T47D (cell line): ENCODE measurements at places on chromosomes 5 and 9.

GRCh38 chr5:32165-32564 lies 59.8 kb upstream of the PLEKHG4B start:
- DNase-seq, result no peak

- no peak for DNase-seq
Measured at GRCh38 chr9:130144703-130145102, 27.5 kb upstream of the NCS1 start.

GRCh38 chr9:79360387-79361347 lies 211.1 kb upstream of the TLE4 start:
- DNase-seq, result no peak

DNA sequence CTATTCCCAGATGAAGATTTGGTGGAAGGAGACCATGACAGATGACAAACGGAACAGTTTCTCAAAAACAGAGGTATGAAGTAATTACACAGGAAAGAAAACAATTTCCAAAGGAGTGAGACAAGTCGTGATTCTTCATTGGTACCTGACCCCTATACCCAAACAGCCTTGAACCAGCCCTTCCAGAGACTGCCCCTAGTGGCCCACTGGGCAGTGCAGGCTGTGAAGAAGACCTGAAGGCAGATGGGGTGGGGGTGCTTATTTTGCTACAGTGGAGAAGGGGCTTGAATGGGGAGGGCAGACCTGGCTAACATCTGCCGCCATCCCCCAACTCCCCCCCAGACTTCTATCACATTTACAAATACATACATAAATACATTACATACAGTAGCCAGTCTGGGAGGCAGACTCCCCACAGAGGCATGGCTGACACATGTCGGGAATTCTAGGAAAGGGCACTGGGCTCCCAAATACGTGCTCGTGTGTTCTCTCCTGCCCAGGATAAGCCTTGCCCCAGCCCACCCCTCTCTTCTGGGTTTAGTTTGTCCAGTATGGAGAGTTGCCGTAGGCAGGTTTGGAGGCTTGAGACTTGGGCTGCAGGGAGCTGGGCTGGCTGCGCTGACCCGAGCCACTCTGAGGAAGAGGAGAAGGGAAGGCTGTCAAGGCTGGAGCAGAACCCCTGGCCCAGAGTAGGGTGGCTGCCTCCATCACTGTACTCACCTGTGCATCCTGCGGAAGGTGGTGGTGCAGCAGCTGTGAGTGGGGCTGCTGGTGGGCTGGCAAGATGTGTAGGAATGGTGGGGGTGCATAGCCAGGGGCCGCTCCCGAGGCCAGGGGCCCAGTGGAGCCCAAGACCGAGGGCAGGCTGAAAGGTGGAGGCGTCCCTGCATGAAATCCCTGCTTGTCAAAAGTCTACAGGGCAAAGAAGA lies 105.3 kb downstream of the UBE2R2 start:
- DNase-seq, result no peak

GRCh38 chr9:99076483-99077171 lies 28.3 kb upstream of the TGFBR1 start:
- DNase-seq, result no peak

GRCh38 chr9:115596021-115596745 lies 478.2 kb upstream of the TNC start:
- no peak for DNase-seq
